ENCODE measurements at places on chromosomes 5 and 9.

GRCh38 chr9:64061013-64061627, 1223.9 kb downstream of the FOXD4L5 start:
- DNase-seq = no peak

DNA sequence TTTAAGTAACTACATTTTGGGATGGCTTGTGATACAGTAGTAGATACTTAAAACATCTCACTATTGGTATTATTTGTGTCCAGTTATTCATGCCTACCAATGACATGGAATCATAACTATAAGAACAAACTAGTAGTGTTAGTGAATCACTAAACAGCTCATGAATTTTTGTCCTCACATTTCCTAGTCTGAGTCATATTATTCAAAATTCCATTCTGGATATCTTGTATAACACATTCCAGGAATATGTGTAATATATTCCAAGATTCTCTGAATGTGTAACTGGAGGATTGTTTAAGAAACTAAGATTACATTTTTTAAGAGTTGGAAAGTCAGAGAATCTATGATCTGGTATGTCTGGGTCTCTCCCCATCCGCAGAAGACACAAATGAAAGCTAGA, 565.3 kb upstream of the ZNF608 start:
- DNase-seq = no peak

- no peak for DNase-seq
Measured at GRCh38 chr5:32190095-32190494, 16.0 kb upstream of the GOLPH3 start.

DNA sequence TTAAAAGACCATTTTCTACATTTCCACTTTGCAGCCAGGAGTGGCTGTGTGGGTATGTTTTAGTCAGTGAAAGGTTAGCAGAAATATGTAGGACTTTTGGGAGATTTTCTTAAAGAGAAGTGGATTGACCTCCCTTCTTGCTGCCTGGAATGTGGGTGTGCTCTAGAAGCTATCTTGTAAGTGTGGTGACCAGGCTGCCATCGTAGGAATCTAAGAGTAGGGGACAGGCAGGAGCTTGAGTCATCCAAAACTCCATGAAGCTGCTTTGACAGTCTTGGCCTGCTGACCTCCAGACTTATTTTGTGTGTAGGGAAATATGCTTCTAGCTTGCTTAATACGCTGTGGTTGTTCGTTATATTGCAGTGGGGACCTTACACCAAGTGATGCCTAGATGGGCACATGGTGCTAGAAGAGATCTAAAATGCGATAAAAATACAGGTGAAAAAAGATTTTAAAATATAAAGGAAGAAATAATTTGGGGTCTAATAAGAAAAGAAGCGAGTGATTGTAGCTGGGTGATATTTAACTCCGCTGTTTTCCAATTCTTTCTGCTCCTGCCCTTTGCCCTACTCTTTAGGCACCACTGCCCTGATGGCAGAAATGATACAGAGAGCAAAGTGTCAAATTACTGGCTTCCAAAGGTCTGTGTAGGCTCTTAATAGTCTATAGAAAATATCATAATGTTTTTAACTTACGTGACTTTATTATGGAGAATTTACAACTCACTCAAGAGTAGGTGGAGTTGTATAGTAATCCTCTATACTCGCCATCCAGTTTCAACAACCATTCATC, 298.2 kb upstream of the ZNF608 start:
- DNase-seq = no peak

GRCh38 chr5:125575891-125576505, 829.6 kb upstream of the ZNF608 start:
- peak; percentile 69 for DNase-seq

DNA sequence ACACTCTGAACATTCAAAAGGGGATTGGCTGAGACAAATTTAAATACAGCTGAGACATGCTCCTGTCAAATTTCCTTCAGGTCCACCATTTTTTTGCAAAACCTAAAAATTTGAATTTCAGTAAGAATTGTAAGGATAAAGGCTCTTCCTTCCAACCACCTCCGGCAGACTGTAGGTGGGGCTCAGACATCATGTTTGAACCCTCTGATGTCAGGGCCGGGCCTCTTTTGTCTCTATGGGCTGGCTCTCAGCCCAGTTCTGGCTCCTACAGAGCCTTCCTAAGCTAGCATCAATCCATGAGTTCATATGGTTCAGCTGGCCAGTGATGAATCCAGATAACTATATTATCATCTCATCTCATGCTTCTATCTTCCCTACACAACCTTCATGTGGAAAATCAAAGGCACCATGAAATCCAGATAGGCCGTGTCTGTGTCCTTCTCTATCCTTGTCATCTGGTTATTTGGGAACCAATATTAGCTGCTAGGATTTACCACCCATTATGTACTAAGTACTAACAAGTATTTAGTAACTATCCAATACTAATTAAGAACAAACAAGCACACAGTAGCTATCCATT, 44.2 kb downstream of the NIPSNAP3B start:
- peak; percentile 56 for DNase-seq

- DNase-seq = peak; percentile 53
Measured at GRCh38 chr5:119453040-119453373, 710 bp downstream of the HSD17B4 start.

- DNase-seq = no peak
Measured at GRCh38 chr9:98396656-98397055, 141.2 kb upstream of the TBC1D2 start.

Measured in midbrain (tissue), 1 donor.